AML-193 (cell line): ENCODE measurements at places on chromosomes 5 and 9.

DNA sequence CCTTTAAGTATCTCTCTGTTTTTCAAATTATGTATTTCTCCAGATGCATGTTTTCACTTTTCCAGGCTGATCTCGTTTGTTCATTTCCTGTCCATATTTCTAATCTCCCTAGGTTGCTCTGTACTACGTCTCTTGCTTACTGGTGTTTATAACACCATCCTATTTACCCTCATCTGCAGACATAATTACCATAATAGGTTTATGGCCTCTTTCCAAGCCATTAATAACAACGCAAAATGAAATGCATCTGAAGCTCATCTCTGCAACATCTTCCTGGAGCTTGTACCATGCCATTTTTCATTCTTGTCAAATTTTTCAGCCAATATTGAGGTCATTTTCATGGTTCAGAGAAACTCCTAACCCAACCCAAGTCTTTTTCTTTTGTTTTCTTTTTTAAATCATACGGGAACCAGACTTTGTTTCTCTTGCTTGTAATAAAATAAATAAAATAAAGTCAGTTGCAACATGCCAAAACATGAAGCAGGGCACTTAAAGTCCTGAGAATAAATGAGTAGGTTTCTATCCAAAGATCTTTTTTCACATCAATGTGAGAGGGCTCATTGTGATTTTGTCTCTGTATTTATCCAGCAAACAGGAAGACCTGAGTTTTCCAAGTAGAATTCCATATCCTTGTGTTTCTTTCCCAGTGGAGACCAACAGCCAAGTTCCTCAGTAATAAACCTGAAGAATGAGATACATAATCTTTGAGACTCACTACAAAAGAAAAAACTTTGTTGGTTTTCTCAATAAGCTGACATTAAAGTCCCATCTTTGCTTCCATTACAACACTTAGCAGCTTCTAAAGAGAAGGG is 37.0 kb downstream of the DPYSL3 start:
- DNase-seq: no peak

GRCh38 chr5:53343187-53343586 is 137.2 kb upstream of the FST start:
- no peak for DNase-seq

DNA sequence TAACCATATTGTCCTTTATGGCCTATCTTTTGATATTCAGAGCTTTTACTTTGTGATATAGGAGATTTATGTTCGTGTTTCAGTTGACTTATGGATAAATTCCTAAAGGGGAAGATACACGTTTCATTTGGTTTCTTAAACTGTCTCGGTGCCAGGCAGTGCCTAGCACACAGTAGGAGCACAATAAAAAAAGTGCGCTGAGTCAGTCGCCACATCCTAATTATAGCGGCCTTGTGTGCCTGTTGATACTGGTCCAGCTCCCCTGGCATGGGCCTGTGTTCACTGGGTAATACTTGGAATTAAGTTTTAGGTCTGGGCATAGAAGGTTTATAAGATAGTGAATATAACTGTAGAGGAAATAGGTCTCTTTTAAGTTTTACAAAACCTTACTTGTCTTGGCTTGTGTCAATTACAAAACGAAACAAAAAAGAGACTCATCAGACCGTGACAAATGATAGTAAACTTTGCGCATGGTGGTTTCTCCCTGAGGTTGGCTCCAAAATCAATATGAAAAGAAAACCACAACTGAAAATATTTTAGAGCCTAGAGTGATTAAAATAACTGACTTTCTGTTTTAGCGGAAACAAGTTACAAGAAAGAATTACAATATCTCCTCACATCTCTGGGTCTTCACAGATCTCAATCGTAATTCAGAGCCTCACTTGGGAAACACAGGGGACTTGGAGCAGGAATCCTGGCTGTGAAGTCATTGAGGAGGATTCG is 84.8 kb downstream of the MVB12B start:
- DNase-seq: peak; percentile 20

DNA sequence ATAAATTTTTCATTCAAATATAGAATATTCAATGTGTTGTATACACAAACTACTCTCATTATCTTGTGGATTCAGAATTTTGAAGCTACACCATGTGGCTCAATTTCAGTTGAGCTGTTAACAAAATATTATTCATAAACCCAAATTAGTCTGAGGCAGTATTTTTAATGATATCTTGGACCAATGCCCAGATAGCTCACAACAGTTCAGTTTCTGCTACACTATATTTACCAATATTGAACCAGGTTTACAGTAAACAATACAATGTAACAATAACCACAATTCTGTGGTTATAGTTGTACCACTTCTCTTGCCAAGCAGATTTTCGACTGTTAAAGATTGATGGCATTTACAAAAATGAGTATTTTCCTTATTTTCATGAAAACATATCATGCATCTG is 99.9 kb downstream of the SSBP2 start:
- DNase-seq: no peak

GRCh38 chr5:174731214-174732035 is 7.0 kb downstream of the MSX2 start:
- no peak for DNase-seq

DNA sequence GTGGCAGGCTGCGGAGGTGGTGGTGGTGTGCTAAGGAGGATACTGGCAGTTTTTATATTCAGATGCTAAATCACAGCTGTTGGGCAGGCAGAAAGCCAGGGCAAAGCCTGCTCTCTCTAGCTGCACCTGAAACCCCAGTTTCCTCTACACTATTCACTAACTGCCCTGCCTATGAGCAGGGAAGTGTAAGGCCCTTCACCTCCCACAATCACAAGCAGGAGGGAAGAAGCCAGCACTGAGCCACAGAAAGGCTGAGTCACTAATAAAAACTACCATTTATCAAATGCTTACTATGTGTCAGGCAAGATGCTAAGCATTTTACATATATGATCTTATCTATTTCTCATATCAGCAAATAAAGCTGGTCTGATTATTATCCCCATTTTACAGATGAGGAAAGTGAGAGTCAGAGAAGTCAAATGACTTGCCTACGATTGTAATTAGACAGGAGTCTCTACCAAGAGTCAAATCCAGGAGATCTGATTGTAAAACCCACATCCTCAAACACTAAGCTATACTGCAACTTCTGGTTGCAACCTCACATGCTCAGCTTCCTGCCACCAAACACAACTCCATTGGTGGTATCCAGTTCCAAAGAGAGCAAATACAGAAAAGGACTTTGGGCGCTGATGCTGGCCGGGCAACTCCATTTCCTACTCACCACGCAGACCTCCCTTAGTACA is 17.7 kb upstream of the IL6ST start:
- no peak for DNase-seq
